Kidney (tissue), 22 donors: ENCODE measurements at places on chromosomes 2 and 18. TPM values are rescaled to one million over a fixed set of nuclear protein-coding genes. Genes with fewer than 3 reads are reported as not detected.
A peak's percentile ranks its signal among the peaks of the same experiment; 100 is the strongest.

DNA sequence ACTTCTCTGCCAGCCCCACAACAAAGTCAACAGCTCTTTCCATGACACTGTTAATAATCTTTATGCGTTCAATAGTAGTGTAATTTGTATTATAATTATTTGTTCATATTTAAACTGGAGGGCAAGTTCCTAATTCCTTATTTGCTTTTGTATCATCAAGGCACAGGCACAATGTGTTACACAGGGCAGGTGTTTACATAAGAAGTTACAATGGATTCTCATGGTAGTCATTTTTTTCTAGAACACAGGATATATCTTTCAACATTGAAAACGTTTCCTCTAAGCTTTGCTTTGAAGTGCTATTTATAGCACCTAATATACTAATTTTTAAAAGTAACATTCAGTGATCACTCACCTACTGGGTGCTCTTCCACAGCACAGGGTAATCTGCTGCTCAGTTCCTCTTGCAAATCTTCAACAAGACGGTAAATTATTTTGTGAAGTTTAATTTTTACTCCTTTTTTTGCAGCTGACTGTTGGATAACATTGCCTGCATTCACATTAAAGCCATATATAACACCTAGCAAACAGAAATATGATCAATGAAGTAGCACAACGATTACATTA, 7.3 kb downstream of the RPS27A start:
- DNase-seq, result no peak

DNA sequence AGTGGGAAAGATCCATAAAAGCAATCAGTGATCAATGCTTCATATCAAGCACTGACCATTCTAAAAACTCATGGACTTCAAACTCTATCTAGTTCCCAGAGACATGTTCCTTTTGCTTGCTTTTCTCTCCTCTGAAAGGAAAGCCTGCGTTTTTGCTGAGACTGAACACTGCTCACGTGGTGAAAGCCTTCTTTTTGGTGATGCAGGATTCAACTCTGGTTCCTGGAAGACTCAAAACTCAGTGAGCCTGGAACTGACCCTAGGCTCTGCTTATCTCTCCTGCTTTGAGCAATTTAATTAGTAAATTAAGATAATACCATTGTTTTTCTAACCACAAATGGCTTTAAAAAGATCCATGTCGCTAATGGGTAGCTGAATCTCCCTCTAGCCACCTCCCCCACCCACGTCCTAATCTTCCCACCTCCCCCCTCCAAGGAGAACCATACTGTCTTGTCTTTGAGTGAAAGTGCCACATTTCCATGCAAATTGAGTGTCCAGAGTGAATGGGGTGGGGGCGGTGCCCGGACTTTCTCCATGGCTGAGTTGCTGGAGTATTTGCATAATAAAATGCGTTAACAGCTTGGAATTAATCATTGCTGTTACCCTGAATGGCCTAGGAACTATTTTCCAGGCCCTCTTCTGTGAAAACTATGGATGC, 130.5 kb downstream of the BCL11A start:
- no peak for DNase-seq

DNA sequence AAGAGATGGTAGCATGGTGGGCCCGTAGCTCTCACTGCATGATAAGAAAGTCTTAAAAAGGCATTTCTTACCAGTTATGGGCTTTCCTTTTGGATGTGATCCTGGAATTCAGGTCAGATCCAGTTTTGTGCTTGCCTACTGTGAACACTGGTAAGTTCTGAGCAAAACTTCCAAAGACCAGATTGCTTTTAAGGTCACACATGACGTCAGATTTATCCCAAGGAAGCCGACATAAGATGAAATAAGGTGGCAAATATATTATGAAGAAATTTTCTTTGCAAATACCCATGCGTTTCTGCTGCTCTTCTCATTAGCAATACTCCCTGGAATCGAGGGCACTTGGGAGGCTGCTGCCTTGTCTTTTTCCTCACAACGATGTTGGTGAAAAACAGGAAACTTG, 416.4 kb upstream of the HNMT start:
- DNase-seq, result no peak

- DNase-seq, result no peak
Measured at GRCh38 chr2:147430408-147430807, 414.4 kb upstream of the ACVR2A start.

The COLEC11 gene
- 34.6 TPM for polyA plus RNA-seq

The IL36A gene
- polyA plus RNA-seq, result not detected

The RTP5 gene
- not detected for polyA plus RNA-seq

GRCh38 chr2:43642363-43642762, 5.3 kb downstream of the PLEKHH2 start:
- no peak for DNase-seq

The ACTR1B gene
- 62.4 TPM for polyA plus RNA-seq

The ALK gene
- not detected for polyA plus RNA-seq

DNA sequence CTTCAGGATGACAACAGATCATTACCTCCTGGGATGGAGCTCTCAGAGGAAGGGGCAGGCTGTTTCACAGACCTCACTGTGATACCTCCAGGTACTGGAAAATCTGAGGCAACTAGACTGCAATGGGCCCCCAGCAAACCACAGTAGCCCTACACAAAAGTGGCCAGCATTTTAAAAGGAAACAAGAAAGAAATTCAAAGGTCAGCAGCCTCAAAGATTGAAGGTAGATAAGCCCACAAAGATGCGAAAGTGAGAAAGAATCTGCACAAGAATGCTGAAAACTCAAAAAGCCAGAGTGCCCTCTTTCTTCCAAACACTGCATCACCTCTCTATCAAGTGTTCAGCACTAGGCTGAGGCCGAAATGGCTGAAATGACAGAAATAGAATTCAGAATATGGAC, 499.5 kb upstream of the CHAC2 start:
- DNase-seq, result no peak

- peak; percentile 67 for DNase-seq
Measured at GRCh38 chr2:200585730-200586643, at the start of gene AOX1. TSS of gene AOX1 (plus strand) at chr2:200586014. CDS start at chr2:200586109, 95 bp downstream.

DNA sequence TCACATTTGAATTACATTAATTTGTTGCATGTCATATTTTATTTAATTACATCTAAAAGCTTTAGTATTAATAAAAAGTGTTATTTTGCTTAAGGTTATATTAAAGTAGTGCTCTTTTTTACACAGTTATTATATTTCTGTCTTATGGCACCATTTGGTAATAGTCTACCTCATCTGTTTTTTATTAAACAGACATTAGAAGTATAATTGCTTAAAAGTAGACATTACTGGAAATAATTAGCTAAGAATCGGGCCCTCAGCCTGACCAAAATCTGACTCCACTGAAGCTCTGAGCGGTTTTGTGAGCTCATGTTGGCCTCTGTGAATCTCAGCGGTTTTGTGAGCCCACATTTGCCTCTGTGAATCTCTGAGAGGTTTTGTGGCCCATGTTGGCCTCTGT, 102.5 kb upstream of the SNTG2 start:
- no peak for DNase-seq

DNA sequence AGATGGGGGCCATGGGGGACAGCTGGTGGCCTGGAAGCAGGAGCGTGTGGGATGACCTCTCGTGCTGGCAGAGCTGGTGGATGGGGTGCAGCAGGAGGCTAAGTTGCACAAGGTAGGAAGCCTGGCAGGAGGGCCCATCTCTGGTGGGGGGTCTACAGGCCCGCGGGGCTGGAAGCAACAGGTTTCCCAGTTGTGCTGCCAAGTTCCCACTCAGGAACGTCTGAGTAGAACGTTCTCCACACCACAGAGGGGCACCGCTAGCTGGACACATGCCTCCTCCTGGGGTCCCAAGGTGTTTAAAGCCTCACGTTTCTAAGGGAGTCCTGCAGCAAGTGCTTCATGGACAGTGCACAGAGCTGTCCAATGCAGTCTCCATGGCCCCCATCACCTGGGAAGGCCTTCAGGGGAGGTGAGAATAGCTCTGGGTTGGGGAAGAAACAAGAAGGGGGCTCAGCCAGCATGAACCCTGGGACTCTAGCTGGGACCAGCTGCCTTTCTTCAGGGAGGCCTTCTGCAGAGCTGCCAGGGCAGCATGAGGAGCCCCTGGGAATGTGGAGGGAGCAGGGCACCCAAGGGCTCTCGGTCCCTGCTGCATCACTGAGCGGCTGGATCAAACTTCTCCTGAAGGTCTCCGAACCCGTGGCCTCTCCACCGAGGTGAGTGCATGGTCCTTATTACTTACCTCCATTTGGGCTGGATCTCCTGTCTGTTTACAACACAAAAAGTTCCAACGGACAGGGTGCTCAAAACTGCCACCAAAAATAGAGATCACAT, 80.0 kb downstream of the TWIST2 start:
- DNase-seq, result peak; percentile 45

GRCh38 chr2:118983915-118984314, 41.9 kb downstream of the MARCO start:
- no peak for DNase-seq

The ADNP2 gene
- polyA plus RNA-seq, result 6.0 TPM

DNA sequence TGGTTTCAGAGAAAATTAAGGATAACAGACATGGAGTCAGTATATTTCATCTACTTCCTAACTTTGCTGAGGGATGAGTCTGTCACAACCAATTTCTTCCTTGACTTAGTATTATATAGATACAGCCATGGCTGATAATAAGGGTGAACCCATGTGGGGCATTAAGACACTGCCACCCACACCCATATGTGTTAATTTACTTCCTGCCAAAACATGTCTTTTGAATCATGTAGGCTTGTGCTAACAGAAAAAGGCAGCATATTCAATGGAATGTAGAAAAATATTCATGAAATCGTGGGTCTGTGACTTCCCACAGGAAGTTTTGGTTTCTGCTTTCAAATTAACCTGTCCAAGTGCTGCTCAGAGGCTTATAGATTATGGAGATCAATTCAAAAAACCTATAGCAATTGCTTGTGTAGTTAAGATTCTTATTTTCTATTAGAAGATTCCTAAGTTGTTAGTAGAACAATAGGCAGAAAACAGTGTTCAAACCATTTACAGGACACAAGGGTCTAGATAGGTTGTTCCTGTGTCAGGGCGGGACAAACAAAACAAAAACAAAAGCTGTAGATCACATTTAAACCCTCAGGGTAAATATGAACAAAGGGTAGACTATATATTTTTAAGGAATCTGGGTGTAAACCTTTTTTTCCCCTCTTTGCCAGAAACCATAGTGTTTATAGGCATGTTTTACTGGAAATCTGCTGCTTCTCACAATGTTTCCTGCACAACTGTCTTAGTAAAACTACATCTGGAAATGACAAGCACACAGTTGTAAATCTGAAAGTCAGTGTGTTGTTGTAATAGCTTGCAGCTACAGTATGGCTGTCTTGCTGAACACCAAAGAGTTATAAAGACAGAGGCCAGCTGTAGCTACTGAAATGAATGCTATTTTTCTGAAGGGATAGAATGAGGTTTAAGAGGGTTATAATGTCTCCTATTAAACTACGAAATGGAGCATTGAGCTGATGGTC, 691.2 kb downstream of the EPHA4 start:
- peak; percentile 79 for DNase-seq

DNA sequence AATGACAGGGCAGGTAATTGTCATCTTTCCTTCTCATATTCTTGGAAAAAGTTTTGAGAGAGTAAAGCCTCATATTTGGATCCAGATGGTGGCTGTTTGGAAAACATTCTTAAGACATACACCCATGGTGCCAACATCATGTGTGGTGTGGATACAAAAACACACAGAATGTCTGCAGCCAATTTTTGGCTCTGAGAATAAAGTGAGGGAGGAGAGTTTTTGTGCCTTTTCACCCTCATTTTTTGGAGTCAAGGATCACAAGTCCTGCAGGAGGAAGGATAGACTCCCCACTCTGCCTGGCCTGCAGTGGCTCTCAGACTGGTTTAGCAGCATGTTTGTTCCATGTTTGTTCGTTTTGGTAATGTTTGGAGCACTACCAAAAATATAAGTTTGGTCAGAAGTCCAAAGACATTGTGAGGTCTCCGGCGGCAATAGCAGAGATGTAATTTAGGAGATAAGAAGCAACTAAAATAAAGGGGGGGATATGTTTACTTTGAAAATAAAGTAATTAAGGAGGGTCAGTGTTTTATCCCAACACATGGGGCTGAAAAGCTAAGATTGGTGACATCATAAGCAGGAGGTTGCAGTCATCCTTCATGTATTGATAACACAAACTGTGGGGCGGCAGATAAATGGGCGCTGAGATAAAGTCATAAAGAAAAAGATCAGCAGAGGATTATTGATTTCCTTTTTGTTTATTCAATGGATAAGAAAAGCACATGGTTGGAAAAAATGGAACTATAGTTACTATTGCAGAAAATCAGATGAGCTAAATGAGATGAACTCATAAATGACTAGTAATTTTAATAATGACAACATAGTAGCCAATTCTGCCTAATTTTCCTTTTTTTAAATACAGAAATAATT, 655 bp downstream of the NOSTRIN start:
- no peak for DNase-seq

The KLF11 gene
- polyA plus RNA-seq, result 9.4 TPM

GRCh38 chr18:73431620-73432019, 563.8 kb upstream of the NETO1 start:
- no peak for DNase-seq

The CD302 gene
- 8.7 TPM for polyA plus RNA-seq

The NTSR2 gene
- polyA plus RNA-seq, result not detected

DNA sequence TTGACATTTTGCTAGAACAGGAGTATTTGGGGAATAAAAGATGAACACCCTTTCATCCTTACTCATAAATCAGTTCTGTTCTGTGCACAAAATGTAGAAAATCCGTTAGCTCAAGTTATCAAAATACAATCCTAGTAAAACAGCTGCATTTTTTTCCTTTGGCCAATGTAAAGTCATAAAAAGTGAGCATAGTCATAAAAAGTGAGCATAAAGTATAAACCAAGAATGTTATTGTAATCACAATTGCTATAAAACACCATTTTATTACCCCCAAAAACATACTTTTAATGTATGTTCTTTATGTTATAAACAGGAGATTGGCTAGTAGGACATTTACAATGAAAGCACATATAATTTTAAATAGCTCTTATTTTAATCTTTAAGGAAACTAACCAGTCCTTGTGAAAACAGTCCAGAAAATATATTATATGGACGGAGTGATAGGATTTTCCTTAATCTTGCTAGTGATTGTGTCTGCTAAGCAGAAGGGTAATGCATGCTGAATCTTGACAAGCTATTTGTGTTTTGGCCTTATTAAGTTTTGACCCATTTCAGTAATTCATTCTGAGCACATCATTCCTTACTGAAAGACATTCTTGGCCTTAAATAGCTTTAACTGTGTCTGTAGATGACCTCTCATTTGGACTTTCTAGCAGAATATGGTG, 891.8 kb downstream of the DSC3 start:
- peak; percentile 66 for DNase-seq

- no peak for DNase-seq
Measured at GRCh38 chr2:85957256-85957655, 68.5 kb upstream of the ST3GAL5 start.

The SNRPD1 gene
- polyA plus RNA-seq, result 63.6 TPM

- no peak for DNase-seq
Measured at GRCh38 chr2:211751848-211752247, 786.8 kb downstream of the ERBB4 start.

GRCh38 chr2:29113891-29114321, 1.3 kb upstream of the CLIP4 start:
- DNase-seq, result no peak

GRCh38 chr18:11905613-11906012, 2.5 kb downstream of the MPPE1 start:
- DNase-seq, result no peak

The UGT1A5 gene
- not detected for polyA plus RNA-seq

The WDR12 gene
- polyA plus RNA-seq, result 55.0 TPM

The SLC38A11 gene
- polyA plus RNA-seq, result 6.5 TPM
